ENCODE measurements at places on chromosomes 12 and 14.

GRCh38 chr14:104579507-104579906 lies at the start of gene C14orf180:
Gene C14orf180, plus strand, starts transcription at chr14:104579764. Its CDS starts 6,667 bp downstream, at chr14:104586431.
- DNase-seq = no peak

DNA sequence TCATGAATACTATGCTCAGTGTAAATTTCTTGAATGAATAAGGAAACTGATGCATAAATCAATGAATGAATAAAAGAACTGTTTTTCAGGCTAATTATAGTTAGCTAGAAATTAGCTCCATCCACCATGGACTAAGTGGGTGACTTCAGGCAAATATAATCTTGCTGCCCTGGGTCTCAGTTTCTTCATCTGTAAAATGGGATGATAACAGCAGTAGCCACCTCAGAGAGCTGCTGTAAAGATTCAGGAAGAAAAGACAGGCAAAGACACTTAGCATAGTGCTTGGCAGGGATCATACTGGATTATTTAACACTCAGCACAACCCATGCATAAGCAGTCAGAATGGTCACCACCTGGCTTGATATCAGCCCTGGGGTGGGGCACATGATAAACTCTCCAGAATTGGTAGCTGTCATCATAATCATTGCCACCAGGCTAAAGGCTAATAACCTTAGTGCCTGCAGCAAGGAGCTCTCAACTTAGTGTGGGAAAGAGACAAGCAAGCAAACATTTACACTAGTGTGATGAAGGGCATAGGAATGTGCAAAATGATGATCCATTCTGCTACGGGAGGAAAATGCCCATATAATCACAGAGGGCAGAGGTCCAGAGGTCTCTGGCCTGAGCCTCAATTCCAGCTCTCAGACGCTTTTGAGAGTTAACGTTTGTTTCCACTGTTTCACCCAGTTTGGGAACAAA lies 234.7 kb upstream of the TBX3 start:
- DNase-seq = no peak

DNA sequence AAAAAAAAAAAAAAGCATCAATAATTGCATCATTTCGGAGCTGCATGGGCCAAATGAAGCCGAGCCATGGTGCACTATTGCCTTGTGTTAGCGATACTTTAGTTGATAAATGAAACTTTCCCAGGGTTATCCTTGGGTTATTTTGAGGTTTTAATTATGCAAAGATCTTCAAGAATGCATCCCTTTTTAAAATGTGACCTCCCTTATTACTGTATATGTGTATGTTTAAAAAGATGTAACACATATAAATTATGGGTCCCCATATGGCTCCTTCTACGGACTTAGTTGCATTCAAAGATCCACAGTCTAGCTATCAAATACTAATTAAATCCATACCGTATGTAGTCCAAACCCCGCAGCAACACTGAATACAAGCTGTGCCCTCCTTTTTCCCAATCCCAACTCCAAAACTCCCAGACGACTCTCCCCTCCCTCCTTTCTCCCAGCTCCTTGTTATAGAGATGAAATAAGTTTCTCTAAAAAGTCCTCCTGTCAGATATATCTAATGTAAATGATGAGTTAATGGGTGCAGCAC lies 129.3 kb upstream of the MAP1LC3B2 start:
- DNase-seq = no peak

GRCh38 chr12:10241727-10242126 lies 29.1 kb downstream of the GABARAPL1 start:
- DNase-seq = no peak

- no peak for DNase-seq
These were observed 221.7 kb upstream of the NOS1 start for GRCh38 chr12:117583092-117583491.

- DNase-seq = no peak
These were observed 2.8 kb downstream of the TSHR start for GRCh38 chr14:80958226-80958625.
